ENCODE measurements at places on chromosomes 3 and 15.
A peak's percentile ranks its signal among the peaks of the same experiment; 100 is the strongest.

- no peak for DNase-seq
Observed at GRCh38 chr3:193767353-193768069, 174.5 kb downstream of the OPA1 start.

- peak; percentile 63 for DNase-seq
Observed at GRCh38 chr15:100918690-100919480, at the start of gene LRRK1. Gene LRRK1, plus strand, starts transcription at chr15:100919357. Its CDS starts 5,276 bp downstream, at chr15:100924633.

GRCh38 chr3:196631682-196632045 is 7.8 kb upstream of the NRROS start:
- no peak for DNase-seq

GRCh38 chr15:90082140-90082715 is 20.0 kb downstream of the IDH2 start:
- no peak for DNase-seq

- peak; percentile 3 for DNase-seq
Observed at GRCh38 chr3:187456250-187456649, 88.1 kb downstream of the RTP4 start.

DNA sequence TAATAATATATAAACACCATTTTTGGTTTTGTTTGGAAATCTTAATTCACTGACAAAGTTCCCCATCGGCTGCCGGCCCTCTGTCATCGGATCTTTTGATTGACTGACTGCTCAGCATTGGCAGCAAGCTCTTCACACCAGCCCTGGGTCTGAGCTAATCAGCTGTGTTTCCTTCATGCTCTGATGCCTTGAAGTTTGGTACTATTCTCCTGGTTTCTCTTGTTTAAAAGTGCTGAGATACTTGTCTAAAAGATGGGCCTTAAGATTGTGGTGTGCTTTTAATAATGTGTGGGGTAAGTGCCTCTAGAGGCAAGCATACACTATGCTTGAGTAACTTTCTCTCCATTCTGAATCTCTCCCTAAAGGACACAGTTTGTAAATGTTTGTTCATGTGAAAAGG is 415.5 kb upstream of the TPRG1 start:
- DNase-seq, result no peak

- DNase-seq, result peak; percentile 46
Observed at GRCh38 chr3:142888481-142889211, at the start of gene PCOLCE2. Gene PCOLCE2, minus strand, starts transcription at chr3:142889083. Its CDS starts 187 bp downstream, at chr3:142888896.

- no peak for DNase-seq
Observed at GRCh38 chr3:2513986-2514385, 415.3 kb downstream of the CNTN4 start.

DNA sequence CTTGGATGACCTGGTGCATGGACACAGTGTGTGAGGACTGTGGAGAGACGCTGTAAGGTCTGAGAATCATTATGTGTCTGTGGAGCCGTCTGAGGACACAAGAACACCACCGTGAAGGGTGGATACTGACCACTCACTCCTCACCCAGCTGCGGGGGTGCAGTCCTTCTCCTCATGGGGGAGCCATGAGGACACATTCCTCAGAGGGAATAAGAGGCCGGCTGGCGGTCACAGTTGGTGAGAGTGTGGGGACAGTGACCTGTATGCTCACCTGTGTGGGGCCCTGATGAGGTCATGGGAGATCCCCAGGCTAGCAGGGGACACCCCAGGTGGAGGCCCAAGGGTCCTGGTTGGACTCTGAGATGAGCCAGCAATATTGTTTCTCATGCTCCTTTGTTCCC is 2.5 kb upstream of the TRPM1 start:
- no peak for DNase-seq

DNA sequence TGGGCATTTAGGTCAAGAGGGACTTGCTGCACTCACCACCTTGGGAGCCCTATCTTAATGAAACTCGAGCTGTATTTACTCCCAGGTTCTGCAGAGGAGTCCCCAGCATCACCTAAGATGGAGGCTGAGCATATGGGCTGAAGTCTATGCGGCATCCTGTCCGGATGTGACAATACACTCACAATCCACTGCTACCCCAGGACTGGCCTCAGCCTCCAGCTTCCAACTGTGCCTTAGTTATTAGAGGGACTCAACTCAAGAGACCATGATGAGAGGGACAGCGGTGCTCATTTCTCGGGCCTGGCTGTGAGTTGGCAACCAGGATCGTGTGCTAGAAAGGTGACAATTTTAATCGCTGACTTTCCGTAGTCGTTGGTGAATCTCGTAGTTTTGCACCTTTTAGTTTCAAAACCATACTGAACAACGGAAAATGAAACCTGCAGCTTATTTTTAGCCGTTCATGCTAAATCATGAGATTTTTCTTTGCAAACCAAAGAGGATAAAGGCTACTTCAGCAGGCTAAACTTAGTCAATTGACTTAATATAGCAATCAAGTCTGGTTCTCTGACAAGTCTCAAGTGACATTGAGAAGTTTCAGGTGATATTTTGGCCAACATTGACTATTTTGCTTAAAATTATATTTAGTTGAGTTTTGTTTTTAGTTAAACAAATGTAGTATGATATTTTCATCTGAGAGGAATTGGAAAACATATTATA is 11.1 kb downstream of the ZBTB38 start:
- no peak for DNase-seq

DNA sequence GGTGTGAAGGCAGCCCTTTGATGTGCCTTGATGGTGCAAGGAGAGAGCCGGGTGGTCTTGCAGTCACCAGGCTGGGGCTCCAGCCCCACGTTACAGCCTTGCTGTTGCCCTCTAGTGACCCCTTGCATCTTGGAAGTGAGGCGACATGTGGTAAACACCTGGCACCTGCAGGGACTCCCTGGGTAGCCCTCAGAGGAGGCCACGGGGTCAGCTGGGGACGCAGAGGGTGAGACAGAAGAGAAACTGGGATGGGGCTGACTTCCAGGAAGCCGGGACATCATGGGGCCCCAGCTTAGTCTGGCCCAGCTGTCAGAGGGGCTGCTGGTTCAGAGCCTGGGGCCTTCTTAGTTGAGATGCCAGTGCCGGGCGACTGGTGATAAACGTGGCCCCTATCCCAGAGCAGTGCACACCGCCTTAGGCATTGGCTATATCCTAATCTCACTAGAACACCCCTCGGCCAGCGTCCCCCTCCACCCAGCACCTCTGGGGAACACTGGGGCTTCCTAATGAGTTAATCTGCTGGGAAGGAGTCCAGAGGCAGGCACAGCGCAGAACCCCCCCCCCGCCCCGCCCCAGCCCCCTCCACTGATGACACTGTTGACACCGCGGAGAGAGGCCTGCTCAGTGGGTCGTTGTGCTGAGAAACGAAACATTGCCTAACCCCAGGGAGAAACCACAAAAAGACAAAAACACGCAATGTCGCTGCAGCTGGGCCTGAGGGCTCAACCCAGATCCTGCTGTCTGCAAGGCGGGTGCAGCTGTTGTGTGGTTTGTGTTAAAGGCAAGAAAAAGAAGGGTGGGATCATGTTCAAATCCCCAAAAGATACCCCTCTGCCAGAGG is 60.5 kb upstream of the KLF13 start:
- DNase-seq, result peak; percentile 24

- DNase-seq, result no peak
Observed at GRCh38 chr15:25175789-25176615, 221.2 kb downstream of the SNRPN start.

- DNase-seq, result no peak
Observed at GRCh38 chr15:81069356-81069755, 64.7 kb upstream of the CFAP161 start.

DNA sequence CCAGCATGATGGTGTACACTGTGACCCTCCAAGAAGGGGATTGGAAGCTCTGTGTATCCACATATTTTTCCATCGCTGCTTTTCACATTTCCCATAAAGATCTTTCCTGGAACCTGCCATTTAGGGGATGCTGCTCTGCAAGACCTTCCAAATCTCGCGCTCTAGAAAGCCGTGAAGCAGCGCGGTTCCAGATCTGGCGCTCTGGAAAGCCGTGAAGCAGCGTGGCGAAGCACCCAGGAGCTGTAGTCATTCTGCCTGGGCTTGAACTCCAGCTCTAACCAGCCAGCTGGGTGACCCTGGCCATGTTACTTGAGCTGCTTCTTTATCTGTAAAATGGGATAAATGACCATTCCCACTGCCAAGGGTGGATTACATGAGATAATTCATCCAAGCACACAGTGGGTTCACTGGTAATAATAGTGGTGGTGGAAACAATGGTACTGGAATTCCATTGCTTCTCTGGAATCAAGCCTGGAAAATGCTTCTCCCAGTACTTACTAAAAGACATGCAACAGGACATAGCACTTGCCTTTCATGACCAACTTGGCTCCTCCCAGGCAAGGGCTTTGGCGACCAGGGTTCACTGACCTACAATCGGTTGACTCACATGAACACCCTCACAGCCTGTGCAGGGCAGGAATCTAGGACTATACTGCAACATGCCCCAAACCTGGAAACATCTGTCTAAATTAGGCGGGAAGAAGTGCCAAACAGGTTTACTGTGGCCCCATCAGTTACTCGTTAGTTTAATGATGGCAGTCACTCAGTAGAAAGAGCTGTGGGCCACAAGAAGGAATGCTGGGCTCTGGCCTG is 70.7 kb downstream of the XXYLT1 start:
- no peak for DNase-seq

- no peak for DNase-seq
Observed at GRCh38 chr3:189561256-189561655, 69.9 kb upstream of the TP63 start.
